ENCODE measurements at places on chromosomes 2 and 18.

GRCh38 chr2:42142547-42143184 lies 26.5 kb upstream of the EML4 start:
- DNase-seq, result peak; percentile 59

GRCh38 chr2:19111354-19111753 lies 247.1 kb downstream of the OSR1 start:
- DNase-seq, result no peak

GRCh38 chr2:109130723-109130995 lies 1.7 kb downstream of the SH3RF3 start:
- no peak for DNase-seq

GRCh38 chr2:241359481-241360045 lies 3.5 kb downstream of the FARP2 start:
- DNase-seq, result no peak

DNA sequence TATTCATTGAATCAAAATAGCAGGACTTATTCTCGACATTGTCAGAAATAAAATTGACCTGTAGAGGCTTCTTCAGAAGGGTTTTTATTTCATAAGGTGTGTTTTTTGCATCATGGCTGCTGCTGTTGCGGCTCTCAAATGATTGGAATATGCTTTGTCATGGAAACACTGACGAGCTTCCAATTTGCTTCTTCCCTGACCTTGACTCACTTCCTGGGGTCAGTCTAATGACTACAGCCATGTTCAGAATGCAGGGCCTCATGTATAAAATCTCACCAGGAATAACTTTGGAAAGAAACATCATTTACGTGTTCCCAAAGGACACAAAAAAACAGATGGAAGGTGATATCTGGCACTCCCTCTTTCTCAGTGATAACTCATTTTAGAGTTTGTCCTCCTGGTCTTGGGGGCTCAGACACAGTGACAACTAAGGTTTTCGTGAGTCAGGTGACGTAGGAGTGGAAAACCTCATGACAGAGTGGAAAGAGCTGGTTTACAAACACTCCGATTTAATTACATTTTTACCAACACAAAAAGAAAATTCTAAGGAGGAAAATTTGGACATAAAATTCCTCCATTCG lies 467.0 kb upstream of the RAB12 start:
- DNase-seq, result no peak
